ENCODE measurements at places on chromosomes 1 and 21. TPM values are rescaled to one million over a fixed set of nuclear protein-coding genes. Genes with fewer than 3 reads are reported as not detected.

The FCGR3B gene
- total RNA-seq = not detected

The PALMD gene
- total RNA-seq = 0.11 TPM

The SPATA45 gene
- total RNA-seq = not detected

The CRYBG2 gene
- 0.90 TPM for total RNA-seq

The OLIG2 gene
- total RNA-seq = not detected

The LCE2B gene
- total RNA-seq = not detected

The TMEM61 gene
- total RNA-seq = 0.39 TPM

The PLEKHG5 gene
- 4.7 TPM for total RNA-seq

The LGR6 gene
- 0.62 TPM for total RNA-seq

The LCK gene
- not detected for total RNA-seq

The MORC3 gene
- total RNA-seq = 8.3 TPM

The NLRP3 gene
- not detected for total RNA-seq

The OR2T34 gene
- not detected for total RNA-seq

The OR2M3 gene
- not detected for total RNA-seq

The NECAP2 gene
- 40.1 TPM for total RNA-seq

The S100A7 gene
- not detected for total RNA-seq

The RGSL1 gene
- not detected for total RNA-seq

The RIMKLA gene
- total RNA-seq = 0.50 TPM

The GPR25 gene
- not detected for total RNA-seq

All from A549 treated with ZK216348 at 1 μM for 4 hours (cell line).